Renal cortical epithelial cell (primary cell): ENCODE measurements at places on chromosomes 11 and 22.

- DNase-seq: no peak
Observed at GRCh38 chr11:3623767-3624458, 17.9 kb downstream of the ART5 start.

- DNase-seq: no peak
Observed at GRCh38 chr22:27420195-27420816, 381.2 kb downstream of the MN1 start.

GRCh38 chr11:94330789-94331188 lies 26.4 kb downstream of the IZUMO1R start:
- DNase-seq: peak; percentile 69

GRCh38 chr11:34366522-34366921 lies 8.7 kb upstream of the ABTB2 start:
- DNase-seq: peak; percentile 81

DNA sequence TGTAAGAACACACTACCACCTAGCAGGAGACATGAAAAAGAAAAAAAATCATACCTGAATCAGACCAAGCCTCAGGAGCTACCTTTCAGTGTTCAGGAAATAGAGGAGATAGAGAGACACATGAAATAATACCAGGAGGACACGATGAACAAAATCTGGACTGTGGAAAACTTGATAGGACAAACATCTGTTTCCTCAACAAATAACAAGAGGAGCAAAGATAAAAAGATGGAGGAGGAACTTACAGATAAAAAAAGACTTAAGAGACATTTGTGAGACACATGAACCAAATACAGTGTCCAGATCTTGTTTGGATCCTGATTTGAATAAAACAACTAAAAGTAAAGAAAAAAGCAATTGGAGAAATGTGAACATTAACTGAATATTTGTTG lies 12.4 kb upstream of the KCNE3 start:
- DNase-seq: no peak

GRCh38 chr11:35876786-35877185 lies 67.1 kb upstream of the LDLRAD3 start:
- DNase-seq: no peak

DNA sequence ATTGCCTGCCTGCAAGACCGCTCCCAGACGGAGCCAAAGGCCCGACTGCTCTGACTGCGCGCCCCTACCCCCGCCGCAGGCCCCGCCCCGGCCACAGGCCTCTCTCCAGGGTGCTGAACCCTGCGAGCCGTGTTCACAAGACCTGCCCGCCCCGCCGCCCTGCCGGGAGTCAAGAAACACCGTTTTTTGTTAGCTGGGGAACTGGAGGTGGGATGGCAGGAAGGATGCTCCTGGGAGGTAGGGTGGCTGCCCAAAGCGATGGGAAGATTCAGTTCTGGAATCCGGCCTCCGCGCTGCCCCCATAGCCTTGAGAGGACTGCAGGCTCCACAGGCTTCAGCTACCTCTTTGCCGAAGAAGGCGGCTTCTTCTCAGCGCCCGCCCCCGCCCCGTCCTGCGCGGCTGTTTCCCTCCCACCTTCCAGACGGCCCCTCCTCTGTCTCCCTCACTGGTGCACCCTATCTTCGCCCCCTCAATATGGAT lies 2.7 kb upstream of the PDE2A start:
- DNase-seq: peak; percentile 16
